ENCODE measurements at places on chromosomes 1 and 21. TPM values are rescaled to one million over a fixed set of nuclear protein-coding genes. Genes with fewer than 3 reads are reported as not detected.

The NT5C1A gene
- total RNA-seq, result 2.3 TPM

The TMPRSS2 gene
- under 0.01 TPM for total RNA-seq

The CD84 gene
- 4.4 TPM for total RNA-seq

The RHD gene
- 0.92 TPM for total RNA-seq

The S100A1 gene
- total RNA-seq, result 2.1 TPM

The SPRR2F gene
- total RNA-seq, result not detected

The LBR gene
- total RNA-seq, result 71.5 TPM
